T-helper 1 cell treated with Interleukin-12 subunit alpha and Interleukin-12 subunit beta and Interleukin-4 antibody, amounts not matched to agents 30 ng/mL and 1 ng/mL, for 36 hours (primary cell): ENCODE measurements at places on chromosomes 7 and 10. TPM values are rescaled to one million over a fixed set of nuclear protein-coding genes. Genes with fewer than 3 reads are reported as not detected.

PLXNA4 gene
- 5.9 and 7.8 TPM in 2 replicates for total RNA-seq

FGFR2 gene
- total RNA-seq: not detected in 2 replicates

CHN2 gene
- 0.29 and 0.74 TPM in 2 replicates for total RNA-seq

GATA3 gene
- total RNA-seq: 59.5 and 62.6 TPM in 2 replicates

FOXI2 gene
- total RNA-seq: not detected in 2 replicates

SHTN1 gene
- total RNA-seq: 0.10 and 0.15 TPM in 2 replicates

WEE2 gene
- 0.12 and 0.15 TPM in 2 replicates for total RNA-seq

GRIFIN gene
- total RNA-seq: not detected in 2 replicates

TEX47 gene
- not detected in 2 replicates for total RNA-seq

ADGRA1 gene
- not detected in 2 replicates for total RNA-seq

C10orf105 gene
- total RNA-seq: 0.29 and 0.42 TPM in 2 replicates

HPS1 gene
- 82.4 and 89.8 TPM in 2 replicates for total RNA-seq

XRCC2 gene
- 13.8 and 14.5 TPM in 2 replicates for total RNA-seq

PKD1L1 gene
- total RNA-seq: 0.07 and 0.12 TPM in 2 replicates

ICA1 gene
- 0.95 and 2.0 TPM in 2 replicates for total RNA-seq

NANOS1 gene
- total RNA-seq: 0.22 and 0.61 TPM in 2 replicates

AOC1 gene
- not detected in 2 replicates for total RNA-seq

CARD11 gene
- 141 and 143 TPM in 2 replicates for total RNA-seq

FKBP6 gene
- total RNA-seq: not detected in 2 replicates

AASS gene
- total RNA-seq: 1.2 and 1.3 TPM in 2 replicates

ZPBP gene
- not detected in 2 replicates for total RNA-seq

ZNF853 gene
- 0.07 and 0.27 TPM in 2 replicates for total RNA-seq

MEOX2 gene
- total RNA-seq: not detected in 2 replicates

MMRN2 gene
- total RNA-seq: not detected in 2 replicates

TMEM225B gene
- total RNA-seq: 1.4 and 1.6 TPM in 2 replicates

UNC5B gene
- 0.02 TPM in 1 of 2 replicates, not detected in the other for total RNA-seq

HOXA2 gene
- total RNA-seq: not detected in 2 replicates

ANKRD30A gene
- not detected in 2 replicates for total RNA-seq

DDX56 gene
- 89.9 and 96.1 TPM in 2 replicates for total RNA-seq

ADRB1 gene
- 0.12 TPM in 1 of 2 replicates, not detected in the other for total RNA-seq

RNF148 gene
- not detected in 2 replicates for total RNA-seq

GARIN1A gene
- total RNA-seq: 1.5 and 3.4 TPM in 2 replicates

FZD1 gene
- 0.68 and 0.76 TPM in 2 replicates for total RNA-seq

CALHM3 gene
- total RNA-seq: 0.20 TPM in 1 of 2 replicates, not detected in the other

INMT gene
- total RNA-seq: 5.2 and 5.9 TPM in 2 replicates
